ENCODE measurements at places on chromosomes 11 and 22.

DNA sequence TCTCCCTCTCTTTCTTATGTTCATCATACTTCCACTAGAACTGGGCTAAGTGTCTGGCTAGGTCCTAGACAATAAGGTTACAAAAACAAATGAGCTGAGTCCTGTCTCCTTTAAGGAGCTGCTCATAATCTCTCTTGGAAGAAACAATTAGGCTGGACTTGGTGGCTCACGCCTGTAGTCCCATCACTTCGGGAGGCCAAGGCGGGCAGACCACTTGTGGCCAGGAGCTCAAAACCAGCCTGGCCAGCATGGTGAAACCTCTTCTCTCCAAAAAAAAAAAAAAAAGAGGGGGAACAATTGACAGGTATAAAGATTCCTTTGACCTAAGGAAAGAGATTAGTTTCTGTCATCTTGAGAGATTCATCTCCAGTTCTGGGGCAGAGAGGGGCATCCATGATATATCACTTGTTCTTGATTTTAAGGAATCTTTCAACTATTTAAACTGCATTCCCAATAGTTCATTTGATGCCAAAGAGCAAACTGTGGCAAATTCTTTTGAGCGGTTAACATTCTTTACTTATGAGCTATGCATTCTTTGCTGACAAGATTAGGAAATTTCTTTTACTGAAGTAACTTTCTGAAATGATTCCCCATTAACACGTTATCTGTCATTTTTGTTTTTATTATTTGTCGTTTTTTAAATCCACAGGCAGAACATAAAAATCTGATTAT lies 125.5 kb downstream of the C11orf87 start:
- peak; percentile 94 for DNase-seq

GRCh38 chr22:44130076-44130711 lies 50.5 kb upstream of the PARVG start:
- DNase-seq = no peak

GRCh38 chr11:10441652-10442503 lies 13.2 kb upstream of the AMPD3 start:
- DNase-seq = no peak

DNA sequence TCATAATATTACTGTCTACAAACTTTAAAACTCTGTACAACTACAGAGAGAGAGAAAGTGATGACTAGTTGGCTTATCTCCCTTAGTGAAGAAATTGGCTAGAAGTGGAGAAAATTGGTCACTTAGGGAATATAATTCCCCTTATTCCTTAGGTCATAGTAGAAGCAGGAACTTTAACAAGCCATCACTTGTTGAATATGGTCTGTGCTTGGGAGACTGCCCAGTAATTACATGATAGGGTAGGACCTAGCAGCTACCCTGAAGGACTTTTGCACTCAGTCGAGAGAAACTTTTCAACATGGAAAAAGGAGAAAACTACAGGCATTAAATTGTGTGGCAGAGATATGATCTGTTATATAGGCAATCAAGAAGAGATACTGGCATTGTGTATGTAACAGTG lies 576.5 kb upstream of the CCDC90B start:
- DNase-seq = no peak

- no peak for DNase-seq
Measured at GRCh38 chr22:44049486-44050231, 25.6 kb downstream of the PARVB start.

DNA sequence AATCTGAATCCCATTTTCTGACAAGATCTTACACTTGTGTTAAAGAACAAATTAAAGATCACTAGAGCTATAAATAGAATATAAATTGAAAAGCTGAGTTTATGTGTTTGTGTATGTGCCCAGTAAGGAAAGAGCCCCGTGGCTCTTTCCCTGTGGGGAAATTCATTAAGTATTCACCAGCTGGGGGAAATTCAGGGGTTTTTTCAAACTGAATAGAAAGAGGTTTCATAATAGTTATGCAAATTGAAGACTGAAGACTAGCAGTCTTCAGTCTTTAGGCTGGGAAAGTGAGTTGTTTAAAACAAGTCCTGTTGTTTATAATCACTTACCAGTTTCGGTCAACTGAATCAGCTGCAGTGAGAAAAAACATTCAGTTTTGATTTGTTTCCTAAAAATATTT lies 11.3 kb upstream of the MS4A7 start:
- DNase-seq = no peak

- DNase-seq = no peak
Measured at GRCh38 chr22:40009951-40010671, 15.4 kb downstream of the FAM83F start.

DNA sequence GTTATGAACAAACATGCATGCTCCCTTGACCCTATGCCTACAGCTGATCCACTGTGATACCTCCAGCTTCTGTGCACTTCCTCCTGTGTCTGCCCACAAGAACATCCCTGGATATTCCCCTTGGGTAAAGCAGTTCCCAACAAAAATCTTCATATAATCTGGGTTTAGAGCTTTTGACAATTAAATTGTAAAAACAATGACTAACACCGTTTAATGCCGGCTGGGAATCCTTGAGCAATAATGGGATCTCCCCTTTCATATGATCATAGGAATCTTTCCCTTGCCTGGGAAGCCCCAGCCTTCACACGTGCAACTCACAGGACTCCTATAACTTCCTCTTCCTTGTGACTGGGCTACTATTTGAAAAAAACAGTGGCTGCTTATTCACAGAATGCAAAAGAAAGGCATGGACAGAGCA lies 6.3 kb upstream of the ZC3H12C start:
- DNase-seq = peak; percentile 72

DNA sequence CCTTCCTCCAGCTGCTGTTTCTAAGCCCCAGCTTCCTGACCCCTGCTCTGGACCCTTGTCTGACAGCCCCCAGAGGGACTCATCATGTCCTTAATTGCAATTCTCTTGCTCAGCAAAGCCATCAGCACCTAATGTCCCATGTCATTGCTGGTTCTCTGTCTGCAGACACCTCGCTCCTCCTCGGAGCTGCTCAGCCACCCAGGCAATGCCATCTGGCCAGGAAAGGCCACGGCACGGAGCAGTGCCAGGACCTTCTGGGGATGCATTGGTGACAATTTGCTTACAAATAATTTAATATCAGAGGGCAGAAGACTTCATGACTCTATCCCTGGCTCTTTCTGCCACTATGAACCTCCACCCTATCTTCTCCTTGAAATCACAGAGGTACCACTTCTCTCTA lies 107.0 kb upstream of the THY1 start:
- no peak for DNase-seq

GRCh38 chr11:79156031-79156430 lies 284.8 kb downstream of the TENM4 start:
- no peak for DNase-seq

DNA sequence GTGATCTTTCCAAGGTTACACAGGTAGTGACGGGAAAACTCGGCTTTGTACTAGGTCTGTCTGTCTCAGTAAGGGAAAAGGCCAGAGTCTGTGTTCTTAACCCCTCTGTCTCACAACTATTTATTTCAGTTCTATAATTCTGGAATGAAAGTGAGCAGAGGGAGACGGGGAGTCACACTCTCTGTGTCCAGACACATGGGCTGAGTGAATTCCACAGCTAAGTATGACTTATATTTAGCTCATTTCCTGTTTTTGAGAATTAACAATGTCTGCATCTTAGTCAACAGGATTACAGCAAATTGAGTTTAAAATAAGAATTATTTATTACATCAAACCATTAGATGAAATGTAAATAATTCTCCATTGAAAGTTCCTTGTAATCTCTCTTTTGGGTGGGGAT lies 62.5 kb upstream of the OR4B1 start:
- peak; percentile 60 for DNase-seq

DNA sequence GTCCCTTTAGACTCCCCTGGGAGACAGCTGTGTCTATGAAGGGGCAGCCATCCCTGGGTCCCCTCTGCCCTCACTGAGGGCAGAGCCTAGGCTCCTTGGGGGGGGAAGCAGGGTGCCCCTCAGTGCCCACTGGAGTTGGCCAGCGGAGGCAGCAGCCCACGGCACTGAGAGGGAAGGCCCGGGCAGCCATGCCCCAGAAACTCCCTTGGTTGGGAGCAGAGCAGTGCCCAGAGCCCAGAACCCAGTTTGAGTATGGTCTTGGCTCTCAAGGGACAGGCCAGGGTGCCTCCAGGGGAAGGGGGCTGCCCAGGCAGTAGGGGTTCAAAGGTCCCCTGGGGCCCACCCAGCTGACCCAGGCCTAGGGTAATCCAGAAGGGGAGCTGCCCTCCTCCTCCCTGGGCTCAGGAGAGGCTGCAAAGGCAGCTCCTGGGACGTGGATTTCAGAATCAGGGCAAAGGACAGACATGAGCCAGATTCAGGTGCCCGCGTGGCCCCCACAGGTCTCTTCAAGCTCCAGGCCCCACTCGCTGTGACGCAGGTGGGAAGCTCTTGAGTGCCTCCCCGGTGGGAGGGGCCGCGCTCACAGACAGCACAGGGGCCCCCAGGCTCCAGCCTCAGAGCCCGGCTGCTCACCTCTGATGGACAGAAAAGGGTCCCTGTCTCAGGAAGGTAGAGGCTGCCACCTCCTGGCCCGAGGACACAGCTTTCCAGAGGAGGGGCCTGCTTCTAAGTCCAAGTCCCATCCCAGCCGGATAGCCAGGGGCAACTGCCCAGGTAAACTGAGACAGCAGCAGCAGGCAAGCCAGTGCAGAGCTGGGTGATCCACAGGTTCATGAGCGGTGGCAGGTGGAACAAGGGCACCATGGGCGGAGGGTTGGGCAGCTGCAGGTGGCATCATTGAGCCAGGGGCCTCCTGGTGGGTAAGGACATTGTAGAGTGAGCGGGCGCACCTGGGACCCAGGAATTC lies 2.6 kb downstream of the C11orf21 start:
- DNase-seq = no peak

Measured in AG10803 (cell line).